Stimulated activated CD4-positive, alpha-beta T cell treated with anti-CD3 and anti-CD28 coated beads, TNF-alpha, amount 100 ng/mL, for 1 hour (primary cell): ENCODE measurements at places on chromosomes 5 and 9.

GRCh38 chr5:198516-199196 lies 7.4 kb downstream of the LRRC14B start:
- no peak for DNase-seq

DNA sequence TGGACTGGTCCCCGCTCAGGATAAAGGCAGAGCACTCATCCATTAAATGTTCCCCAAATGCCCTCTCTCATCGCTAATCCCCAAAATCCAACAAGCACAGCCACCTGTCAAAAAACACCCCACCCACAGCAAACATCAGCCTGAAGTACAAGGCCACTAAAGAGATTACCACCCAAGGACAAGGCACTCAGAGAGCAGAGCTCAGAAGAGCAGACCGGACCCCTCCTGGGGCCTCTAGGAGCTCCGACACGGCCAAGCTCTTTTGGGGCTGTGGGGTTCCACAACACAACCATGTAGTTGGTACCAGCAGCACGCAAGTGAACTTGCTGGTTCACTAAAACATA lies 9.8 kb downstream of the VDAC1 start:
- no peak for DNase-seq

DNA sequence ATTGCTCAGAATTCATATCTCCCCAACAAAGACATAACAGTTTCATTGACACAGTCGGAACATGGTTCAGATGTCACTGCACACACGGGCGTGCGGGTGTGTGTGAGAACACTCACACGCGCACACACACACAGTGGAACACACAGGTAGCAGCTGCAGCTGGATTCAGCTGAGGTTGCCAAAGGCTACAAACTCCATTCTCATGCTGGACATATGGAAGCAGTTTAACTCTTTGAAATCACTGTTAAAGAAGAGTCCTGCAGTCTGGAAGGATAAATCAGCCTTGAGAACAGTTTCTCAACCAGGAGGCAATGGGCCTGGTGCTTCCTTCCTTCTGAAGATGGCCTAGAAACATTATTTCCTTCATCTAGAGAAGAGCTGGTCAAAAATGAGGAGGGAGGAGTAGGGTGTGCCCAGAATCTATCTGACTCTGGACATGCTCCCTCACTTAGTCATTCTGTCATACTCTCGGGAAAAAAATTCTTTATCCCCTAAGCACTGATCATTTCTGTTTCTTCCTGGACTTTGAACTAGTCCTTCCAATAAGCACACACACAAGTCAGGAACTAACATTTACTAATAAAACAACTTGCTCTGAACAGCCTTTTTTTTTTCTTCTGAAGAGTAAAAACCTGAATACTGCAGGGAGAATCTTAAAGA lies 160.6 kb downstream of the ZDHHC21 start:
- DNase-seq = no peak

DNA sequence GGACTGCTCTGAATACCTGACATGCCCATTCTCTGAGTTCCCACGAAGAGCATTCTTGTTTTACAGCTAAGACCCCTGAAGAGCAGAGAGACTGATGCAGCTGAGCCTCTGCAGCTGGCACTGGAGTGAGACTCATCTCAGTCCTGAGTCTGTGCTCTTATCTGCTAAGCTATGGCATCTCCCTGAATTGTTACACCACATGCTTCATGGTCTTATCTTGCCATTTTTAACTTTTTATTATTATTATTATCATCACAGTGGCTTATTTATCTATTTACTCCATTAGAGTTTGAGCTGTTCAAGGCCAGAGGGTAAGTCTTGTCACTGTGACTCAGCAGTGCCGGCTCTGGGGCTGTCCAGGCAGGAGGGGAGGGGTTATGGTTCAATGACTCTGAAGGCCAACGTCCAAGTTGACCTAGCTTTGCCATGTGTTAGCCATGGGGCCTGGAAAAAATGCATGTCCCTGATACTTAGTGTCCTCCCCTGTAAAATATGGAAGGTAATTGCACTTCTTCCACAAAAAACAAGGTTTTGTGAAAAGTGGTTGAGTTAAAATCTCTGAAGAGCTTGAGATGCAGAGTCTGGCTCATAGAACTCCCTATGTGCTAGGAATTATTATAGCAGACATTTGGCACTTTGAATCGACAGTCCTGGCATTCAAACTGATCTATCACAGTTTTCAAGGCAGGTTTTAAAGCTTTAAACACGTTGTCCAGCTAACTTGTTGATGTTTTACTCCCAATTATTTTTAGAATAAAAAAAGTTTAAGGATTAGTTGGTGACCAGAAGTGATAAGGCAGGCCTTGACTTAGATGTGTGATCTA lies 94.6 kb downstream of the ALDH1A1 start:
- DNase-seq = no peak

DNA sequence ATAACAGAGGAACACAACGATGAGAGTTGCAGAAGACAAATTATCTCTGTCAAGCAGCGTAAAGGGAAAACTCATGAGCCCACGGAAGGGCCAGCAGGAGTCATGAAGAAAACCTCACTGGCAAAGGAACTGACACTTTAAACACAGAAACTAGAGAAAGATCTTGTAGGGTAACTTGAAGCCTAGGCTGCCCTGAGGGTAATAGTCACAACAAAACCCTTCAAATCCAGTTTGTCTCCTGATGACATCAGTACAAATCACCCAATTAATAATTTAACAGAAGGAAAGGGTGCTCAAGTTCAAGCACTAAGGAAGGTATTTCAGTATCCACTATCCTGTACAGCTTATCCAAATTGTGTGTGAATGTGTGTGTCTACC lies 549.1 kb downstream of the MTRR start:
- no peak for DNase-seq
